ENCODE measurements at places on chromosomes 6 and 20.

GRCh38 chr20:8036771-8037170 lies 17.2 kb upstream of the TMX4 start:
- DNase-seq = no peak
- no peaks in the 10 kb centered on the region for H3K4me1 ChIP-seq
- H3K36me3 ChIP-seq = no peaks in the 10 kb centered on the region
- H3K4me3 ChIP-seq = no peak overlapping the region
- H3K27me3 ChIP-seq = peaks cover 73% of the 10 kb centered on the region
- H3K27ac ChIP-seq = no peak overlapping the region

DNA sequence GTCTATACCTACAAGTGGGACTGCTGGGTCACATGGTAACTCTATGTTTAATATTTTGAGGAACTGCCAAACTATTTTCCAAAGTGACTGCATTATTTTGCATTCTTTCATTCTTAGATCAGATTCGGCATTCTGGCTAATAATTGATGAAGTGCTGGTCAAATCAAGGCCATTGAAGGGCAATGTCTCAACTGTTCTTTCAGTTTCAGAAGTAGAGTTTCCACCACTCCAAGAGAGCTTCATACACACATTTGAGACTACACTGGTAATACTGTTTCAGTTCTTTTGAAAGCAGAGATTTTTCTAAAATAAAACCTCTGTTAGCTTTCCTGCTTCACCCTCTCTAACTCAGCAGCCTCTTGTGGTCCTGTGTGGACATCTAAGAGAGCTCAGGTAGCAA lies 154.5 kb downstream of the CFAP61 start:
- 0 out of 2 replicates have a peak, but pooled peaks cover 3% of the 10 kb centered on the region for H3K4me1 ChIP-seq
- H3K4me3 ChIP-seq = no peak overlapping the region
- no peak for DNase-seq
- H3K36me3 ChIP-seq = no peaks in the 10 kb centered on the region

DNA sequence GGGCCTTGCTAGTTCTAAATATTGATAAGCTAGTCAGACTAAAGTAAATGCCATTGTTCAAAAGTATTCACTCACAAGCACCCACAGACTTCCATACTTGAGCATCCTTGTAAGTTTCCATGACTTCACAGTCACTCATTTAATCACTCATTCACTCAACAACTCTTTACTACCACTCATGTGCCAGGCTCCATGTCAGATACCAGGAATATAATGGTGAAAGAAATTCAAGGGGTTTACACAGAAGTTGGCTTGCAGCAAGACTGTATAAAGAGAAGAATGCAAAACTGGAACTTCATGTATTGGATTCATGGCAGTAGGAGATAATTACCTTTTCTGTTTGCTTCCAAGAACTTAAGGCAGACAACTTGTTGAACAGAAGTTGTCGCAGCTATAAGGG lies 36.6 kb downstream of the ADGRF1 start:
- H3K4me3 ChIP-seq = no peak overlapping the region
- DNase-seq = no peak
- no peaks in the 10 kb centered on the region for H3K27me3 ChIP-seq
- peaks cover 39% of the 10 kb centered on the region for H3K36me3 ChIP-seq
- H3K27ac ChIP-seq = no peak overlapping the region
- no peaks in the 10 kb centered on the region for H3K4me1 ChIP-seq

DNA sequence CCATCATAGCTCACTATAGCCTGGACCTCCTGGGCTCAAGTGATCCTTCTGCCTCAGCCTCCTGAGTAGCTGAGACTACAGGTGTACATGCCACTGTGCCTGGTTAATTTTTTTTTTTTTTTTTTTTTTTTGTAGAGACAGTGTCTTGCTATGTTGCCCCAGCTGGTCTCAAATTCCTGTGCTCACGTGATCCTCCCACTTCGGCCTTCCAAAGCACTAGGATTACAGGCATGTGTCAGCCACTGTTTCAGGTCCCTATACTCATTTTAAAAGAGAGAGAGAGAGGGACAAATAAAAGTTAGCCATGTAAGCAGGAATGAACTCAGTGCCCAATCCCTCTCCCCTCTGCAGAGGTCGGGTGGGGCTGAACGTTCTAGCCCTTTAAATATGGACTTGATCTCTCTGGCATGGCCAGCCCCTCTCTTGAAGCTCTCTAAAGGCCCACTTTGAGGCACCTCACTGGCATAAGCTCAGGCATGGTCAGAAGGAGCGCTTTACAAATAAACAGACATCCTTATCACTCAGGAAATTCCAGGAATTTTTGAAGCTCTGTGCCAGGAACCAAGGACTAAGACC lies 9.0 kb upstream of the SERPINB1 start:
- no peaks in the 10 kb centered on the region for H3K27me3 ChIP-seq
- H3K4me1 ChIP-seq = peaks cover 42% of the 10 kb centered on the region
- no peak overlapping the region for H3K4me3 ChIP-seq
- peak overlapping the region; percentile 52 for H3K27ac ChIP-seq

- DNase-seq = no peak
- H3K4me1 ChIP-seq = peaks cover 26% of the 10 kb centered on the region
- no peaks in the 10 kb centered on the region for H3K27me3 ChIP-seq
- H3K27ac ChIP-seq = no peak overlapping the region
- no peaks in the 10 kb centered on the region for H3K36me3 ChIP-seq
These were observed 10.0 kb downstream of the REV3L start for GRCh38 chr6:111472933-111473435.

DNA sequence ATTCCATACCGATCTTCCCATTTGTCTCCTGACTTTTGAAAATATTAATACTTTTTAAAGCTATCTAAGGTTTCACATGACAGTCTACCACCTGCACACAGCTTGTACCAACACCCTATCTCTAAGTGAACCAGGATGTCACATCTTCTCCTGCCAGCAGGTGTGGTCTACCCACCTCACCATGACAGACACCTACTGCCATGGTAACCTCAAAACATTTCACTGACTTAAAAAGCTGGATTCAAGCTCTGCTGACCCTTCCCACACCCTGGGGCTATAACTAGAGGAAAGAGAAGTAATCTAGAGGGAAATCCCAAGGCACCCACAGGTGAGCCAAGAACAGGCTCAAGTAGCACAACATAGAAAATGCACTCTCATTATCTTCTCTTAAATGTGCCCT lies 1.2 kb downstream of the SLC17A3 start:
- H3K4me3 ChIP-seq = no peak overlapping the region
- no peak overlapping the region for H3K27ac ChIP-seq
- no peaks in the 10 kb centered on the region for H3K4me1 ChIP-seq
- H3K36me3 ChIP-seq = no peaks in the 10 kb centered on the region
- H3K27me3 ChIP-seq = peaks cover 50% of the 10 kb centered on the region
- DNase-seq = no peak

DNA sequence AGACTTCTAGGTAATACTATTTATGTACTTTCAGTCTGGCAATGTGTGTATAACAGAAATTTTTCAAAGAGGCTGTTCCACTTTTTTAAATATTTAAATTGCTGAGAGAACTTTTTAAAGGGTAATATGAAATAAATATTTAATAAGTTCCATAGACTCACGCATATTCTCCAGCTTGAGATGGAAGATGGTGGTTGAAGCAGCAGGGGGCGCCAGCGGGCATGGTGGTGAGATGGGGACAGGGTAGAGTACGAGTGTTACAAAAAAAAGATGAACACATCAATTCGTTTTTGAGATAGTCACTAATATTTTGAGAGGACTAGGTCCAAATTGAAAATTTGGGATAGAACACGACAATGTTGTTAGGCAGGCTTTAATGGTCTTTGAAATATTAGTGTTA lies 68.4 kb downstream of the RSPO3 start:
- no peak overlapping the region for H3K27ac ChIP-seq
- H3K4me3 ChIP-seq = no peak overlapping the region
- peak; percentile 54 for DNase-seq
- peaks cover 13% of the 10 kb centered on the region for H3K27me3 ChIP-seq
- H3K36me3 ChIP-seq = no peaks in the 10 kb centered on the region
- H3K4me1 ChIP-seq = no peaks in the 10 kb centered on the region

Data from PC-3 (cell line).